ENCODE measurements at places on chromosomes 4 and X.
A peak's percentile ranks its signal among the peaks of the same experiment; 100 is the strongest.

GRCh38 chrX:129932821-129933321 lies 26.9 kb downstream of the UTP14A start:
- peak; percentile 44 for DNase-seq

DNA sequence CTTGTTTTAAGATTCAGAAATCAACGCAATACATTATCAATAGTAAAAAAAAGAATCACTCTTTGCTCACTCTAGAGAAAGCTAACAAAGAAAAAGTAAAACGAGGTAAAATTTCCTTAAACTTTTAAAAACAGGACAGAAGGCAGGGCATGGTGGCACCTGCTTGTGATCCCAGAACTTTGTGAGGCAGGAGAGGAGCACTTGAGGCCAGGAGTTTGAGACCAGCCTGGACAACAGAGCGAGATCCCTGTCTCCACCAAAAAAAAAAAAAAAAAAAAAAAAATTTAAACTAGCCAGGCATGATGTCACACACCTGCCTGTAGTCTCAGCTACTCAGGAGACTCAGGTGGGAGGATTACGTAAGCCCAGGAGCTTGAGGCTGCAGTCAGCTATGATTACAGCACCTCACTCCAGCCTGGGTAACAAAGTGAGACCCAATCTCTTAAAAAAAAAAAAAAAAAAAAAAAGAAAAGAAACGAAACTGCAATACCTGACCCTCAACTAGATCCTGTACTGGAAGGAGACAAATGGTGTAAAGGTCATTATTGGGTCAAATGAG lies 3.5 kb downstream of the CCNI start:
- DNase-seq: no peak

- no peak for DNase-seq
Observed at GRCh38 chr4:41199788-41200187, 14.6 kb downstream of the APBB2 start.

- peak; percentile 77 for DNase-seq
Observed at GRCh38 chr4:74228691-74229640, 71.0 kb downstream of the MTHFD2L start.

DNA sequence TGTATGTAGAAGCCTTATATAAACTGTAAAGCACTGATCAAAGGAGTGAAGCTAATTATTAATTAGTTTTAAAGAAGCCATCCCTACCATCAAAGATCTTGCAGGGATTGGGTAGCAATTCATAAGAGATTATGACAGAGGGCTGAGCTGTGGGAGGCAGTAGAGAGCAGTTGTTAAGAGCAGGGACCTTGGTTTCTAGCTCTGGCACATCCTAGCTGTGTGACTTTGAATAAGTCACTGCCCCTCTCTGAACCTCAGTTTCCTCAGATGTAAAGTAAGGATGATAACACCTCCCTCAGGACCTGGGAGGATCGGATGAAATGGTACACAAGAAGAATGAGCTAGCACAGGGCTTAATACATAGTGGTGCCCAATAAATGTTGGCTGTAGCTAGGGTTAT lies 45.4 kb downstream of the APLN start:
- DNase-seq: peak; percentile 1

- no peak for DNase-seq
Observed at GRCh38 chr4:155900381-155900780, 3.1 kb upstream of the TDO2 start.

GRCh38 chr4:37858872-37859271 lies 32.0 kb upstream of the TBC1D1 start:
- DNase-seq: no peak

DNA sequence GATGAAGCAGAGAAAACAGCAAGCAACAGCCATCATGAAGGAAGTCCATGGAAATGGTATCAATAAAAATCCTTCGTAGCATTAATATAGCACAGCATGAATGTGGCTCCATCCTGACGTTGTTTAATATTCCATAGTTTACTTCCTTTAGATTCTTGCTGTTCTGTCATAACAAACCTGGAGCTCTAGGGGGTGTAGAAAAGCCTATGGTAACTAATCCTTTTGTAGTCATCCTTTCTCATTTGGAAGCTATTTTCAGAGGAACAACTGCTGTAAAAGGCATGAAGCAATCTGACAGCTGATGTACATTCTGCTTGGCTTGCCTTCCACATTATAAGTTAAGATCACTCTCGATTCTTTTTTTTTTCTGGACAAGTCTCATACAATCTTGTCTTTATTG lies 914 bp downstream of the MYOZ2 start:
- no peak for DNase-seq

DNA sequence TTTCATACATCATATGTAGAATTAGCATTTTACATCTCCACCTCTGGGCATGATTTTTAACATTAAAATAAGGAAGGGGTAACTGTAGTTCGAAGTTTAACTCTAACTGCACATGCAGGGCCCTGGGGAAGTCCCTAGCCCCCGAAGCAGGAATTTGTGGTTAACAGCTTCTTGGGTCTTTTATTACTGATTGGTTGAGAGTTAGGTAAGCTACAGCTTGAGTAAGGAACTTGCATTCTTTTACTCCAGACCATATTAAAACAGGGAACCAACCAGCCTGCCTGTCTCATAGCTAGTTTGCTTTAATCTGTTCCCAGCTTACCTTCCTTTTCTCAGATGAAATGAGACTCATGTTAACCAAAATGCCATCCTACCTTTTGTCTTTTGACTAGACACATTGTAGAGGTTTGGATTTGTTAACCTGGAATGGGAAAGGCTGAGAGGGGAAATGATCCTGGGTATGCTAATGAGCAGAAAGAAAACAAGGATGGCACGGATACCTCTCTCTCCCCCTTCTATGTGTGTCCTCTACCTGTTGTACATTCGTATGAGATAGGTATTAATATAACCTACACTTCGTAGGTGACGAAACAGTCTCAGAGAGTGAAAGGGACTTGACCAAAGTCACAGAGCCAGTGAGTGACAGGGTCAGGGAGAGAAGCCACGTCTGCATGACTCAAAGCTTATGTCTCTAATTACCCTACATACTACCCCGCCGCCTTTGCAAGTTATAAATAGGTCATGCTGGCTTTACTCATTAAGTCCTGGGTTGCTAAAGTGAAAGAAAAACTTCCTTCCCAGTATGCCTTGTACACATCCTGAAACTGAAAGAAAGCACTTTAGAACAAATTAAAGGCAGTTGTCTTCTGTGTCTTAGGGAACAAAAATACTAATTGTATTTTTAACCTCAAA lies 119.5 kb upstream of the AFF2 start:
- DNase-seq: no peak

GRCh38 chr4:90375081-90375480 lies 247.9 kb downstream of the CCSER1 start:
- DNase-seq: no peak

DNA sequence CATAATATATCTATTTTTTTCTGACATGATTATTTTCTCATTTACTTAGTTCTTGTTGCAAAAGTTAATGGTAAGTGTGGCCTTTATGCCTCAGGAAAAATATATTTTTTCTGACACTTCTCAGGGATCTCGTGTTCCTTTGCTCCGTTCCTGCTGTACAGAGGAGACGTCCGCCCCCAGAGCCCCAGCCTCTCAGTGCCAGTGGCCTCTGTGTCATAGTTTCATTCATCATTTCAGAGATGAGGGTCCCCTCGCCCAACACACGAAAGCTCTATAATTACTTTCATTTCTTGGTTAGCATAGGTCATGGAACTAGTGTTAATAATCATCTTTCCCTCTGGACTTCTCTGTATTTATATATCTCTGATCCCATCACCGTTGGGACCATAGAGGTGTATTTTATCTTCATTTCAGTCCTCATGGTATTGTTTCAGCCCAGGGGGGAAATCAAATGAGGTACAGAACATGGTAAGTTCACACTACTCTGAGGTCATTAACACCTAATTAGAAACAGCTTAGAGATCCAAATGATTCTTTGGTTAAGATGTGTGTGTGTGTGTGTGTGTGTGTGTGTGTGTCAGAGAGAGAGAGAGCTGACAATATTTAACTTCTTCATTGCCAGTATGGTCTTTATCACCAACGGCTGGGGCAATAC lies 631.1 kb upstream of the TENM3 start:
- no peak for DNase-seq

GRCh38 chr4:28009541-28009940 lies 1148.9 kb downstream of the STIM2 start:
- no peak for DNase-seq

- DNase-seq: peak; percentile 33
Observed at GRCh38 chr4:52038103-52038912, at the start of gene SGCB. TSS of gene SGCB (minus strand) at chr4:52038299. CDS start at chr4:52038259, 40 bp downstream.

DNA sequence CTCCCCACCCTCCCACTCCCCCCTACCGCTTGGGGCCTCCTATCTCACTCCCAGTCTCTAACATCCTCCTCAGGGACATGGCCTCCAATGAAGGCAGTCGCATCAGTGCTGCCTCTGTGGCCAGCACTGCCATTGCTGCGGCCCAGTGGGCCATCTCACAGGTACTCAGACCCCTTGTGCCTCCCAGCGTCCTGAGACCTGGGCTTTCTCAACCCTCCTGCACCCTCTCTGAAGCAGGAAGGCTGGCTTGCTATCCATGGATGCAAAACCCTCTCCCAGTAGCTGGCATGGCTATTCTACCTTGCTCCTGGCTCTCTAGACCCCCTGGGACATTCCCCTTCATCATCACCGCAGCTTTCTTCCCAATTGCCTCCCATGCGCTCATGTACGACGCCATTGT lies 13.3 kb upstream of the UBA1 start:
- DNase-seq: no peak

All from erythroblast (primary cell).